HFFc6 (cell line): ENCODE measurements at places on chromosomes 16 and 17. TPM values are rescaled to one million over a fixed set of nuclear protein-coding genes. Genes with fewer than 3 reads are reported as not detected.
A peak's percentile ranks its signal among the peaks of the same experiment; 100 is the strongest.

The HMOX2 gene
- total RNA-seq, result 45.9 to 62.9 TPM (median 51.3 TPM) in 3 replicates

The ARL5C gene
- total RNA-seq, result not detected in 2 replicates

The KRT222 gene
- not detected in 3 replicates for total RNA-seq

The SNN gene
- total RNA-seq, result 4.8 to 7.6 TPM (median 5.9 TPM) in 3 replicates

The MYO15A gene
- total RNA-seq, result 0.12 to 0.15 TPM (median 0.15 TPM) in 3 replicates

The CD79B gene
- total RNA-seq, result 0.47 to 0.76 TPM (median 0.62 TPM) in 3 replicates

The CDH1 gene
- total RNA-seq, result 0.37 to 0.67 TPM (median 0.50 TPM) in 3 replicates

The GCGR gene
- total RNA-seq, result not detected in 3 replicates

The SLFN14 gene
- not detected in 3 replicates for total RNA-seq

The KRTAP3-2 gene
- not detected in 3 replicates for total RNA-seq

The VAC14 gene
- 36.3 to 45.5 TPM (median 40.4 TPM) in 3 replicates for total RNA-seq

DNA sequence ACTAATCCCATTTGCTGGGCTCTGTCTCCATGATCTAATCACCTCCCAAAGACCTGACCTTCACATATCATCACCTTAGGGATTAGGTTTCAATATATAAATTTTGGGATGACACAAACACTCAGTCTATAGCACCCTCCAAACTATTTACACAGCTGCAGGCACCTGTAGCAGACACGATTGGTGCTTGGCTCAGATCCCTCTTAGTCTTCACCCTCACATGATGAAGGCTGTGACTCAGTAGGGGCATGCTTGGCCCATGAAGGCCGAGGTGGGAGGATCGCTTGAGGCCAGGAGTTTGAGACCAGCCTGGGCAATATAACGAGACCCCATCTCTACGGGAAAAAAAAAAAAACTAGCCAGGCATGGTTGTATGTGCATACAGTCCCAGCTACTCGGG, 73.5 kb downstream of the HS3ST2 start:
- H3K4me1 ChIP-seq, result no peaks in the 10 kb centered on the region
- H3K36me3 ChIP-seq, result no peaks in the 10 kb centered on the region
- H3K4me3 ChIP-seq, result no peak overlapping the region
- no peak overlapping the region for H3K27ac ChIP-seq
- H3K27me3 ChIP-seq, result peaks cover 15% of the 10 kb centered on the region
- DNase-seq, result no peak

DNA sequence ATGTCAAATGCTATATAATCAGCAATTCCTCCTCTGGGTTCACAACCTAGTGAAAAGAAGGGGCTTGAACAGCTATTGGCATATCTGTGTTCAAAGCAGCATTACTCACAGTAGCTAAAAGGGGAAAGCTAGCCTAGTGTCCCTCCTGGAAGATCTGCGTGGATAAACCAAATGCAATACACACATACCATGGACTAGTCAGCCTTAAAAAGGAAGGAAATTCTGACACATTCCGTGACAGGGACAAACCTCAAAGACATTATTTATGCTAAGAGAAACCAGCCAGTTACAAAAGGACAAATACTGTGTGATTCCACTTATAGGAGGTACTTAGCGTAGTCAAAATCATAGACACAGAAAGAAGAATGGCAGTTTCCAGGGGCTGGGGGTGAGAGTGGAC, 90.1 kb downstream of the XYLT1 start:
- H3K27ac ChIP-seq, result no peak overlapping the region
- DNase-seq, result peak; percentile 55
- no peak overlapping the region; the same call in 1 of the 2 replicates for H3K4me3 ChIP-seq
- no peaks in the 10 kb centered on the region for H3K36me3 ChIP-seq
- peaks cover 39% of the 10 kb centered on the region for H3K4me1 ChIP-seq

GRCh38 chr16:82963653-82964052, 336.9 kb downstream of the CDH13 start:
- no peak overlapping the region for H3K27ac ChIP-seq
- DNase-seq, result no peak
- H3K27me3 ChIP-seq, result no peaks in the 10 kb centered on the region
- H3K36me3 ChIP-seq, result no peaks in the 10 kb centered on the region
- H3K4me1 ChIP-seq, result no peaks in the 10 kb centered on the region

GRCh38 chr17:48238933-48239602, 131.5 kb downstream of the SNX11 start:
- no peak overlapping the region for H3K27ac ChIP-seq
- peaks cover 54% of the 10 kb centered on the region for H3K4me1 ChIP-seq
- no peak for DNase-seq
- peaks cover 1% of the 10 kb centered on the region; the same call in 1 of the 2 replicates for H3K27me3 ChIP-seq
- H3K4me3 ChIP-seq, result no peak overlapping the region
- H3K36me3 ChIP-seq, result no peaks in the 10 kb centered on the region

- peaks cover 9% of the 10 kb centered on the region for H3K4me1 ChIP-seq
- H3K4me3 ChIP-seq, result no peak overlapping the region
- H3K27me3 ChIP-seq, result no peaks in the 10 kb centered on the region; the same call in 1 of the 2 replicates
- no peak overlapping the region for H3K27ac ChIP-seq
These were observed 348.3 kb downstream of the CPPED1 start for GRCh38 chr16:12455287-12455798.

DNA sequence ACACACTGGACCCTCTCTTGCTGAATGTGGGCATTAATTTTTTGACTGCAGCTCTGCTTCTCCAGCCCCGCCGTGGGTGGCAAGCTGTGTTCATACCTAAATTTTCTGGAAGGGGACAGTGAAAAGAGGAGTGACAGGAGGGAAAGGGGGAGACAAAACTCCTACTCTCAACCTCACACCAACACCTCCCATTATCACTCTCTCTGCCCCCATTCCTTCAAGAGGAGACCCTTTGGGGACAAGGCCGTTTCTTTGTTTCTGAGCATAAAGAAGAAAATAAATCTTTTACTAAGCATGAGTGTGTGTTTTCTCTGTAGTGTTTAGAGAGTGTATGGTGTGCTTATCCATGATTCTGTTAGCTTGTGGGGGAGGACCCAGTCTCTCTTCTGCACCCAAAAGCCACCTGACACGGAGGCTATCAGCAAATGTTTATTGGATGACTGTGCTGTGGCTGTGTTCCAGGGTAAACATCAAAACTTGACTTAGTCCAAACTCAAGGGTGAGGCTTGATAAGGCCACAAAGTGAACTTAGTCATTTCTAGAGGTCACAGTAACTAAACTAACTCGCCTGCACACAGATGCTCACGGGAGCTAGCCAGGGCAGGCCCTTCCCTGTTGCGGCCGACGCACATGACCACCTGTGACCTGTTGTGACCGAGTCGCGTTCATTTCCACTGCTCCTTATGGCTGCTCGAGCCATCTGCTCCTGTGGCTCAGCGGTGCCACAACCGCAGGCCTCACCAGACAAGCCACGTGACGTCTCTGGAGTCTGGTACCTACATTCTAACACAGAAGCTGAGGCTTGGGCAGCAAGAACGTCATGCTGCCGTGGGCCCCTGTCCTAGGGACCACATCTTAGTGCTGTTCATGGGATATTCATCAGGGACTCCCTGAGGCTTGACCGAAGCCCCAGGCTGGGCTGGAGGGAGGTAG, 9.8 kb upstream of the MED11 start:
- H3K36me3 ChIP-seq, result no peaks in the 10 kb centered on the region
- no peak overlapping the region for H3K4me3 ChIP-seq
- DNase-seq, result no peak
- peaks cover 5% of the 10 kb centered on the region for H3K27me3 ChIP-seq
- no peak overlapping the region for H3K27ac ChIP-seq

DNA sequence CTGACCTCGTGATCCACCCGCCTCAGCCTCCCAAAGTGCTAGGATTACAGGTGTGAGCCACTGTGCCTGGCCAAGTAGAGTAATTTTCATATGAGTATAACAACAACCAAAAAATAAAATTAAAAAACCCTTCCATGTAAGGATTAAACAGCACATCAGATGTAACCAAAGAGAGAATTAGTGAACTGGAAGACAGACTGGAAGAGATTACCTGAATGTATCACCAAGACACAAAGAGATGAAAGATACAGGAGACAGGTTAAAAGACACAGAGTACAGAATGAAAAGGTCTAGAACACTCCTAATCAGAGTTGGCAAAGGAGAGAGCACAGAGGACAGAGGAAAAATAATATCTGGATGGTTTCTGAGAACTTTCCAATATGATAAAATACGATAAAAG, 1.8 kb upstream of the TNK1 start:
- no peak overlapping the region for H3K4me3 ChIP-seq
- DNase-seq, result no peak
- no peak overlapping the region for H3K27ac ChIP-seq
- H3K36me3 ChIP-seq, result peaks cover 11% of the 10 kb centered on the region
- peaks cover 6% of the 10 kb centered on the region for H3K4me1 ChIP-seq
- H3K27me3 ChIP-seq, result peaks cover 19% of the 10 kb centered on the region
